Ascending aorta (tissue), 2 donors: ENCODE measurements at places on chromosomes 16 and 17.

DNA sequence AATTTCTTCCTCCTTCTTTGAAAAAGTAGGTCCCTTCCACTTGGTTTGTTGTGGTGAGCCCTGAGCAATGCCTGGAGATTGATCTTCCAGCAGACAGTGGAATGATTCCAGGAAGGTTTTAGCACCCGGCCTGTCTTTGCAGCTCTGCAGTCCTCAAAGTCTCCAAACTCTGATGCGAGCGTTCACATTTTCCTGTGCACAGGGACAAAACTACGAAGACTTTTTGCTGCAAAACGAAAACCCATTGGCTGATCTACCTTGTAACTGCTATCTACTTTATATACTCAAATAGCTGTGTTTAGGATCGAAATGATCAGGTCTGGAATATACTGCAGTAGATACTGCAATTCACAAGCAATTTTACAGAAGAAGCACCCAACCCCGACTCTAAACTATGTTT is 21.7 kb downstream of the G6PC1 start:
- DNase-seq: no peak

DNA sequence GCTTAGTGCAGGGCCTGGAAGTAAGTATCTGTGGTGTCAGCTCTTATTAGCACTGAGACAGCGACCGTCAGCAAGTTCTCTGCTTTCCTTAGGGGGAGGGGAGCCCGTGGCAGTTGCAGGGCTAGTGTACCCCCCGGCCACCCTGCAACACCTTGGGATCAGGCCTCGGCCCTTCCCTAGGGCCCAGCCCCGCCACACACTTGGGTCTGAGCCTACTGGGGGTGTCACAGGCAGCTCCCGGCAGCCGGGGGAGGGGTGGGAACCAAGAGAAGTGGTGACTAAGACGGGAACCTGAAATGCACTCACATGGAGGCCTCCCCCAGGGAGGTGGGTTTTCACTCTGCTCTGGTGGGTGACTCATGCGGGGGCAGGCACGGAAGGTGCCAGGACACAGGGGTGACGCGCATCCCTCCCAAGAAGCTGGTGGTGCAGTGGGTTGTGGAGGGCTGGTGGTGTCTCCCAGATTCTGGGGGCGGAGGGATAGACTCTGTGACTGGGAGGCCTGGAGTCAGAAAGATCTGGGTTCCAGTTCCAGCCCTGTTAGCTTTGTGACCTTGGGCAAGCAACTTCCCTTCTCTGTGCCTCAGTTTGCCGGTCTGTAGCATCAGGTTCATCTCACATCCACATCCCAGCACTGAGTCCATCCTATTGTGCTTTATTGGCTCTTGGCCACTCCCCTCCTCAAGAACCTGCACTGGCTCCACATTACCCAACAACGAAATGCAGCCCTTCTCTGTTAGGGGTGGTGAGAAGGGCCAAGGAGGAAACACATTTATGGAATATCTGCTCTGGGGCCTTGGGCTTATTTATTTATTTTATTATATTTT is 44.5 kb downstream of the LAT start:
- peak; percentile 15 for DNase-seq

- DNase-seq: no peak
These were observed 4.9 kb downstream of the LASP1 start for GRCh38 chr17:38874505-38875400.

GRCh38 chr17:52134641-52135040 is 23.9 kb downstream of the CA10 start:
- no peak for DNase-seq

GRCh38 chr16:47311738-47312505 is 148.9 kb downstream of the ITFG1 start:
- no peak for DNase-seq

- DNase-seq: no peak
These were observed 2.4 kb upstream of the ITGAL start for GRCh38 chr16:30470170-30470512.

DNA sequence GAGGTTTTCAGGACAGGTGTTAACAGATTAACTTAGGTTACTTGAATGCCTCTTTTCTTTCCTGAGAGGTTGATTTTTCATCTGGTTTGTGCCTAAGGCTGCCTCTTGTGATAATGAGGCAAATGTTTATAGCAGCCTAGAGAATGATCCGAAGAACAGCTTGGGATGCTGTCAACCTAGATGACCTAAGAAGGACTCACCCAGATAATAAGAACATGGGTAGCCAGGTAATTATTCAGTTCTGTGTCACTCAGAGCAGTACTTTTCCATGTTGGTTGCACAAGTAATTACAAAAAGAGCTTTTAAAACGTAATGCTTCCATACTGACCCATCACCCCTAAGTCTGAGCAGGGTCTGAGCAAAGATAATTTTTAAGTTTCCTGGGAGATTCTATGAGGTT is 60.3 kb downstream of the CHD9 start:
- DNase-seq: no peak

DNA sequence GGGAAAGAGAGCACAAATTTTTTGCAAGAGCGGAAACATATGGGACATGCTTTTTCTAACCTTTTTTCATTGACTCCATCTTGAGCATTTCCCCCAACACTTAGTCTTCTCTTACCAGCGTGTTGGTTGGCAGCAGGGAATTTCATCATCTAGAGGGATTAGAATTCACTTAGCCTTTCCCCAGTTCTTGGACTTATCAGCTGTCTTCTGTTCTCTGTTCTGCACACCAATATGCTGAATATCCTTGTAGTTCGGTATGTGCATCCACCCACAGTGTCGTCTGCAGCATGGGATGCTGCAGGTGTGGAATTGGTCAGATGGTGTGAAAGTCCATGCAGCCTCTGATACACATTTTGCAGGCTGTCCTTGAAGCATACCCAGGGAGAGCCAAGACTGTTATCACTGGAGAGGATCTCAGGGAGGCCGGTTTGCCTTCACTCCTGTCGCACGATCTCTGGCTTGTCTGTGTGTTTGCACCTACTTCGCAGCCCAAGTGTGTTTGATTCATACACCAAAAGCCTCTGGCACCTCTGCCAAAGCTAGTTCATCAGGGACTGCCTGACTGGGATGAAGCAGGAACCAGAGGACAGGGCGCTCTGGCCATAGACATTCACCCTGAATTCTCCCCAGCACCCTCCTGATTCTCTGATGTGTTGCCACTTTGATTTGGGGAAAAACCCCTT is 93.3 kb downstream of the SOCS1 start:
- DNase-seq: no peak

GRCh38 chr16:23062524-23062923 is 86.7 kb downstream of the USP31 start:
- DNase-seq: no peak

- DNase-seq: no peak
These were observed 14.4 kb downstream of the CACNB1 start for GRCh38 chr17:39183045-39183444.

DNA sequence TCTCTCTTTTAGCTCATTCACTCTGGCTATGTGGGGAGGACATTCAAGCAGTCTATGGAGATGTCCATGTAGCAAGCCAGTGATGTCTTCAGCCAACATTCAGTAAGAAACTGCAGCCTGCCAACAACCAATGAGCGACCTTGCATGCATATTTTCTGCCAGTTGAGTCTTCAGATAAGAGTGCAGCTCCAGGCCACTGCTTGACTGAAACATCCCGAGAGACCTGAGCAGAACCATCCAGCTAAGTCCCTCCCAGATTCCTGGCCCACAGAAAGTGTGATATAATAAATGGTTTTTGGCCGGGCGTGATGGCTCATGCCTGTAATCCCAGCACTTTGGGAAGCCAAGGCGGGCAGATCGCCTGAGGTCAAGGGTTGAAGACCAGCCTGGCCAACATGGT is 10.5 kb upstream of the C17orf58 start:
- no peak for DNase-seq

DNA sequence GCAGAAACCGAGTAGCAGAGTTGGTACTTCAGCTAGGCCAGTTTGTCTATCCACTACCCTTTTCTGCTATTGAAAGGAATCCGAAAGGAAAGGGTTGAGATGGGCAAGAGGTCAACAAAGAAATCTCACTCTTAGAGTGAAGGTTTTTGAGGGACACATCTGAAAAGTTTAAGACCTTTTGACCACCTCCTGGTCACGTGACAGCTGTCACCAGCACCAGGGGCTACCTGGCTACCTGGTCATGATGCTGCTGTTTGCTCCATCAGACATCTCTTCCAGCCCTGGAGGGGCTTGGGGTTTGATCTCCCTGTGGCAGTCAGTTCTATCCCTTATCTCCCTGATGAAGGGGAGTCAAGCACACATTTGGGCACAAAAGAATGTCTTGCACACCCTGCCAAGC is 7.6 kb downstream of the CCDC182 start:
- no peak for DNase-seq

- DNase-seq: peak; percentile 95
These were observed at the start of gene RND2 for GRCh38 chr17:43024407-43025289. RND2 (plus strand) TSS chr17:43025231; CDS start chr17:43025348, 117 bp downstream.

DNA sequence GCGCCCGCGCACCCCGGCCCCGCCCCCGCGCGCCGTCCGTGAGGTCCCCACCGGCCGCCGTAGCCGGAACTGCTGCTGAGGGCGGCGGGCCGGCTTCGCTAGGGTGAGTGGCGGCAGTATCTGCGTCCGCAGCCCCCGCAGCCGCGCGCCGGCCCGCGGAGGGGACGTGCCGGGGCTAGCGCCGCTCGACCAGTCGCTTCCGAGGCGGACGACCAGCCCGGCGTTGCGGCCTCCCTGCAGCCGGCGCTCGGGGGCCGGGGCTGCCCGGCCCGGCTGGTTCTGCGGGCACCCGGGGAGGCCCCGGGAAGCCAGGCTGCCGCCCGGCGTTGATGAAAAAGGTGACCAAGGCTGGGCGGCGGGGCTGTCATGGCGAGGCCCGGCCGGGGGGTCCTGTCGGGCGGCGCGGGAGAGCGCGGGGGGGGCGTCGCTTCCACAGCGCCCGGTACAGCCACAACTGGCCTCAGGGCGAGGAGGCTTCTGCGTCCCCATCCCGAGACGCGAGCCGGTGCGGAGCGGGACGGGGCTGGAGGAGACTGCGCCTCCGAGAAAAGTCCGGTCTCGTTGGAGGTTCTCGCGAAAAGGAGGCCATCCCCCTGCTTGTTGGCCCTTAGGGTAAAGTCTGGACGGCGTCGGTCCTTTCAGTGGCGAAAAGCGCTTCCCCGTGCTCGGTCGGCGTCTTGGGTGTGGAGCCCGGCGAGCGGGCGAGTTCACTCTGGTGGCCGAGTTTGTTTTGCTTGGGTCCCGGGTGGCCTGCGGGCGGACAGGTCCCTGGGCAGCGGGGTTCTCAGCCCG is at the start of gene CRAMP1:
CRAMP1 (plus strand) TSS at position 41 of the 792 bp plus-strand sequence. CDS start 2,280 bp downstream, outside the sequence.
- no peak for DNase-seq

- no peak for DNase-seq
These were observed 4.0 kb downstream of the CCDC92B start for GRCh38 chr17:2745317-2746037.

- DNase-seq: no peak
These were observed 4.3 kb upstream of the SMARCE1 start for GRCh38 chr17:40651939-40652338.

GRCh38 chr16:79601931-79602627 is 1.5 kb upstream of the MAF start:
- no peak for DNase-seq

GRCh38 chr17:37706446-37706845 is 38.4 kb downstream of the HNF1B start:
- DNase-seq: no peak

DNA sequence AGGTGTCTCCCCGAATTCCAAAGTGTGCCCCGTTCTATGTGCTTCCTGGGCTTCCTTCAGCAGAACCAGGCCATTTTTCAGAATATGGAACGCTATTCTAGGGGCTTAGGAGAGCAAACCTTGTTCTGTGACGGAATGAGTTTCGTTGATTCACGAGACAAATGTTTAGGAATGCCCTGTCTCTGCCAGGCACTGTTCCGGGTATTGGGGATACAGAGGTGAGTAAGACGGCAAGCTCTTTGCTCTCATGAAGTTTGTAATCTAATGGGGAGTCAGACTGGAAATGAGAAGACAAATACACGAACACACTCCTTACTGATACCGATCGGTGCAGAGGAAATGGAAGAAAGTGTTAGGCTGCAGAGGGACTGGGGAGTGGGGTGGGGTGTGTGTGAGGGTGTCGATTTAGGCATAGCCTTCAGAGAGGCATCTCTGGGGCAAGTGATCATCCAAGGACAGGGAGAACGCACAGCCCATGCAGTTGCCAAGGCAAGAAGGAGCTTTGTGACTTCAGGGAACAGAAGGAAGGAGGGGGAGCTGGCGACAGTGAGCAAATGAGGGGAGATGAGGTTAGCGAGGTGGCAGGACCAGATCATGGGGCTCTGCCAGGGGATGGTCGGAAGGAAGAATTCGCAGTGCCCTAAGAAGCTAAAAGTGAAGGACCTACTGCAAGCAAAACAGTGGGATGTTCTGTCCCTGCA is 189.6 kb downstream of the MSI2 start:
- DNase-seq: no peak

- DNase-seq: no peak
These were observed 2.3 kb upstream of the PPP1R9B start for GRCh38 chr17:50152736-50153135.

- no peak for DNase-seq
These were observed 15.1 kb upstream of the RASD1 start for GRCh38 chr17:17511293-17511741.

GRCh38 chr16:72149676-72150464 is 22.1 kb downstream of the PMFBP1 start:
- no peak for DNase-seq

- DNase-seq: no peak
These were observed 107.5 kb downstream of the CCDC182 start for GRCh38 chr17:57637666-57638010.

DNA sequence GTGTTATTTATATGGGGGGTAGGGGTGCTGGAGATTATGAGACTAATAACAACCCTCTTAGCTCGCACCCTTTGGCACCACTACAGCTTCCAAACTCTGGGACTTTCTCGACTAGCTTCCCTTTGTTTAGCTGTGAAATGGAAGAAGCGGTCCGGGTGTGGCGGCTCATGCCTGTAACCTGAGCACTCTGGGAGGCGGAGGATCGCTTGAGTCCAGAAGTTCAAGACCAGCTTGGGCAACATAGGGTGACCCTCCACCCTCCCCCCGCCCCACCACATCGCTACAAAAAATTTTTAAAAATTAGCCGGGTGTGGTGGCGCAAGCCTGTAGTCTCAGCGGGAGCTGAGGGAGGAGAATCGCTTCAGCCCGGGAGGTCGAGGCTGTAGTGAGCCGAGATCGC is 814 bp upstream of the CDH3 start:
- DNase-seq: no peak

DNA sequence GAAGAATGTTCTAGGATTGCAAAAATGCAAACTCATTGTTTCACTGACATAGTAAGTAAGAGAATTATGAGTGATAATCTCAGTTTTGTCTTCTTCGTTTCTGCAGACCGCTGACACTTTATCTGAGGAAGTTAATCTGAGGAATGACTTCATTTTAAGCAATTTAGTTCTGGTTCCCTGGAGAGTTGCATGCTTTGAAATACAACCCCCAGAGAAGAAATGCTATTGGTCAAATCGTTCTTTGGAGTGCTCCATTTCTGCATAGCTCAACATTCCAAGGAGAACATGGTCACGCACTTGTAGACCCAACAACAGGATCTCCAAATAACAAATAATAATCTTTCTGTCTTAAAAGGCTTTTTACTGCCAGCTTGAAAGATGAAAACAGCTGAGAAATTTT is 427.1 kb downstream of the GRIN2A start:
- no peak for DNase-seq
